ENCODE measurements at places on chromosomes 2 and 18. TPM values are rescaled to one million over a fixed set of nuclear protein-coding genes. Genes with fewer than 3 reads are reported as not detected.

Gene TXNDC2
- 0.45 TPM for total RNA-seq

Gene GCC2
- total RNA-seq, result 10.5 TPM

Gene NT5DC4
- total RNA-seq, result not detected

Gene SLC19A3
- 2.9 TPM for total RNA-seq

Gene NEU2
- not detected for total RNA-seq
